ENCODE measurements at places on chromosomes 6 and 20. TPM values are rescaled to one million over a fixed set of nuclear protein-coding genes. Genes with fewer than 3 reads are reported as not detected.

- no peak for DNase-seq
These were observed 231.0 kb upstream of the RAB32 start for GRCh38 chr6:146312608-146313007.

- DNase-seq, result peak; percentile 88
These were observed 37.0 kb downstream of the BCKDHB start for GRCh38 chr6:80143419-80143937.

GRCh38 chr6:20771409-20771808, 237.2 kb downstream of the CDKAL1 start:
- no peak for DNase-seq

- DNase-seq, result no peak
These were observed 195.4 kb downstream of the ASCC3 start for GRCh38 chr6:100685747-100686146.

- no peak for DNase-seq
These were observed 182.5 kb upstream of the JARID2 start for GRCh38 chr6:15063253-15063853.

MUC21 gene
- not detected for total RNA-seq

GRCh38 chr6:37528541-37528940, 28.8 kb upstream of the CCDC167 start:
- no peak for DNase-seq

- DNase-seq, result peak; percentile 88
These were observed at the start of gene ULBP1 for GRCh38 chr6:149963462-149964307. ULBP1 (plus strand) TSS chr6:149963943; CDS start chr6:149964050, 107 bp downstream.

DNA sequence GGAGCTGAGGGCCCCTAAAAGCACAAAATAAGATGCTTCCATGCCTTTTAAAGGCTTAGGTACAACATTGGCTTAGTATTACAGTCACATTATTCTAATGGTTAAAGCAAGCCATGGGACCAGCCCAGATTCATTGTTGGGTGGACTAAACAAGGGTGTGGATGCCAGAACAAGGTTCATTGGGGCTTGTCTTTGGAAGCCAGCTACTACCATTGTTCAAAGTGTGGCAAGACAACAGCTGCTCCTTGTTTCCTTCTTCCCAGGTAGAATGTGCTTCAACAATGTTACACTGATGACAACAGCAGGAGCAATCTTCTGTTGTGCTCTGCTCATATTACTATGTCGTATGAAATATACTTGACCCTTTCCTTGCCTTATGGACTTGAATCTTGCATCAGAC, 261.5 kb downstream of the TBC1D7 start:
- DNase-seq, result no peak

- no peak for DNase-seq
These were observed 759.8 kb downstream of the PTPRT start for GRCh38 chr20:42429761-42430458.

DNA sequence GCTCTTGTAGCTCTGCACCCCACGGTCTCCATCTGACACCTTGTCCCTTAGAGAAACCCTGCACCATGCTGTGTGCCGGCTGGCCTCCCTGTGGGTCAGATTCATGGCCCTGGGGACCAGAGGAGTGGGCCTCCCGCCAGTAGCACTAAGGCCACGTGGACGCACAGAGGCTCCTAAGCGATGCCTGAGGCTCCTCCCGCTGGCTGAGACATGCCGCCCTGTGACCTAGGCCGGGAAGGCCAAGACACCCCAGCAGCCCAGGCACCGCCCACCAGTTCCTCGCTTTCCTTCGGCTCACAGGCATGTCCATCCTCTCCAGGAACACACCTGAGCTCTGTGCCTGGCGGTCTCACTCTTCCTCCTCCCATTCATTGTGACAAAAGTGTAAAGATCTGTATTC, 311.0 kb downstream of the THBS2 start:
- DNase-seq, result no peak

DNA sequence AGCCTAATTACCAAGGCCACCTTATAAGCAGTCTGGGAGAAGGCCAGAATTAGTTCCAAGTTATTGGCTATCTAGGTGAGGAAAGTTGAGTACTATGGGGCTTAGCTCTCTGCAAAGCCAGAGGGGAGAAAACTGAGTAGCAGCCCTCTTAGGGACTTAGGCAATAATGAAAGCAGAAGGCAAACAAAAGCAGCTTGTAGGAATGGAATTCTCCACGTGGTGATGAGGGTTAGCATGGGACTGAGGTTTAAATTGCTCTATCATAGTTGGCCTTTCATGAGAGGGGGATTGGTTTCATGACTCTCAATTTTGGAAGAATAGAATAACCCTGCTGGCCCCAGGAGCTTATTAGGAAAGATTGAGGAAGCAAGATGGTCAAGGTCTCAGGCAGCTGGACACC, 7.0 kb upstream of the UBE2J1 start:
- DNase-seq, result no peak

BTNL2 gene
- not detected for total RNA-seq

- DNase-seq, result peak; percentile 93
These were observed 12.4 kb downstream of the WFDC3 start for GRCh38 chr20:45779011-45779915.

- DNase-seq, result no peak
These were observed 170.9 kb downstream of the KLHL32 start for GRCh38 chr6:97095311-97095850.

DNA sequence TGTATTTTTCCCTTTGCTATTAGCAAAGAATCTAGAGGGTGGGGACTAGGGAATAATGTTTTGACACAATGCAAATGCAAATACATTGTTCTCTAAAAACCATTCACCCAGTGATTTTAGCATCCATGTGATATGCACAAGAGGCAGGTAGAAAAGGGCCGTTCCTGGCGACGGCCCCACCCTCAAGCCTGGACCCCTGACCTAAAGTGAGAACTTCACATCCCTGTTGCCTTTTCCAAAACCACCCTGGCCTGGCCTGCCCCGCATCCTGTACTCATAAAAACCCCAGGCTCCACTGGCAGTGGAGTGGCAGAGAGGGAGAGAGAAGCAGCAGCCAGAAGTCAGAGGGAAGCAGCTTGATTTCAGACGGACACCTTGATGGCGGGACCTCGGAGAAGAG, 48.5 kb downstream of the MAP1LC3A start:
- no peak for DNase-seq

GRM1 gene
- not detected for total RNA-seq

GRCh38 chr20:40663991-40664880, 24.8 kb downstream of the MAFB start:
- no peak for DNase-seq

GRCh38 chr6:169243186-169243585, 10.5 kb downstream of the THBS2 start:
- DNase-seq, result no peak

KIF13A gene
- total RNA-seq, result 57.7 TPM

RIPPLY2 gene
- 0.86 TPM for total RNA-seq

DNA sequence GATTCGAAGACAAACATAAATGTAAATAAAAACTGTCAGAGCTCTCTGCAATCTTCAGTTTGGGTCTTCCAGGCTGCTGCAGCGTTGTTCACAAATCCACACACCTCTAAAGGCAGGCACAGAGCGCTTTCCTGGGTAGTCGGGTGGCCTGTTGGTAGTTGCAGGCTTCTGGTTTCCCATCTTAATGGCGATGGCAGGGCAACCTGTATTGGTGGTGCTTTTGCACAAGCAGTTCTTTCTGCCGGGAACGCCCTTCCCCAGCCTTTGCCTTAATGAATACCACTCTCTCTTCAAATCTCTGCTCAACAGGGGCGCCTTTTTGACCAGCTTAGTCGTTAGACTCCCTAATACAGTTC, 723 bp upstream of the IFT52 start:
- no peak for DNase-seq

SERINC1 gene
- 132 TPM for total RNA-seq

DNA sequence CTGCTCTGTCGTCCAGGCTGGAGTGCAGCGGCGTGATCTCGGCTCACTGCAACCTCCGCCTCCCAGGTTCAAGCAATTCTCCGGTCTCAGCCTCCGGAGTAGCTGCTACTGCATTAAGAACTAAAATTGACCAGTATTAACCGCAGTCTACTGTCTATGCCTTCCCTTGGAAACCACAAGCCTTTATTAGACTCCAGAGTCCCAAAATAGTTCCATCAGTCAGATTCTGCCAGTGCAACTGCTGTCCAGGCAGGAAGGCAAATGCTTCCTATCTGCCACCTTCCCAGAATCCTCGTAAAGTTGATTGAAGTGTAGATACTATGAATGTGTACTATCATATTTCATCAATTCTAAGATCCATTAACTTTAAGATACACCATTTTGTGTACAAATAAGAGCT, 16.7 kb downstream of the KAT14 start:
- no peak for DNase-seq

DNA sequence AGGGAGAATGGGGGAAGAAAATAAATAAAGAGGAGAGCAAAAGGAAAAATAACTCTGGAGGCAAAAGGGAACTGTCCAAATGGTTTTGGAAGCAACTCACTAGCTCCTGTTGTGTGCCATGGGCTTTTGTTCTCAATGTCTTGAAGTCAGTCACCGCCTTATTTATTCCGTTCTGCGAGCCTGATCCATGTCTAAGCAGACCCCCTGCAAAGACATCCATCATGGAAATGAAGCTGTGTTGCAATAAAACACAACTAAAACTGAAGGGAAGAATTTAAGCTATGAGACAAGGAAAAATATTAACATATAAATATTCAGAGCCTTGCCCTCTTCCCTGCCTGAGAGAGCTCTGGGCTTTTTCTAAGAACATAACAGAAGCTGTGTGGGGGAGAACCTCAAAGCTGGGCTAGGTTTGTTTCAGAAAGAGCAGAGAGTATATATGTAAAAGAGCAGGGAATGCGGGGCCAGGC, 373.2 kb upstream of the CNR1 start:
- DNase-seq, result no peak

GRCh38 chr6:53066874-53067706, 1.9 kb downstream of the FBXO9 start:
- no peak for DNase-seq

NKAPL gene
- 1.4 TPM for total RNA-seq

DNA sequence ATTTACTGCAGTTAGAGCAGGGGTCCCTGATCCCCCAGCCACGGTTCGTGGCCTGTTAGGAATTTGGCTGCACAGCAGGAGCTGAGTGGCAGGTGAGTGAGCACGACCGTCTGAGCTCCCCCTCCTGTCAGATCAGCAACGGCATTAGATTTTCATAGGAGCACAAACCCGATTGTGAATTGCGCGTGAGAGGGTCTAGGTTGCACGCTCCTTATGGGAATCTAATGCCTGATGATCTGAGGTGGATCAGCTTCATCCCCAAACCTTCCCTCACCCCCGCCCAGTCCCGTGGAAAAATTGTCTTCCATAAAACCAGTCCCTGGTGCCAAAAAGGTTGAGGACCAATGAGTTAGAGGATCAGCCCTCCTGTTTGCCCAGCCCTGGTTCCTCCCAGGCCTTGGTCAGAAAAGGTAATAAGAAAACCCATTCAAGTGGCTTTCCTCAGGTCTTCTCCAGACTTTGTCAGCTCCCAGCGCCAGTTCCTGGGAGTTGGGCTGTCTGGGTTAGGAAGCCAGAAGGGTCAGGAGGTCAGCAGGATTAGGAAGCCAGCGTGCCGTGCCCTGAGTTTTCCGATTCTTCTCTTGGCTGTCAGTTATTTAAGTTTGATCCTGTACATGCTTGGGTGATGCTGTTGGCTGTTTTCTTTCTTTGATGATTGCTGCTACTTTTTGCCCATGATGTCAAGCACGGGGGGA, 139.9 kb upstream of the PMEPA1 start:
- DNase-seq, result no peak

OXT gene
- not detected for total RNA-seq

All from ureter (tissue), 1 donor.